ENCODE measurements at places on chromosomes 16 and 17.

GRCh38 chr16:75780669-75781068, 54.4 kb upstream of the CPHXL start:
- DNase-seq: no peak

DNA sequence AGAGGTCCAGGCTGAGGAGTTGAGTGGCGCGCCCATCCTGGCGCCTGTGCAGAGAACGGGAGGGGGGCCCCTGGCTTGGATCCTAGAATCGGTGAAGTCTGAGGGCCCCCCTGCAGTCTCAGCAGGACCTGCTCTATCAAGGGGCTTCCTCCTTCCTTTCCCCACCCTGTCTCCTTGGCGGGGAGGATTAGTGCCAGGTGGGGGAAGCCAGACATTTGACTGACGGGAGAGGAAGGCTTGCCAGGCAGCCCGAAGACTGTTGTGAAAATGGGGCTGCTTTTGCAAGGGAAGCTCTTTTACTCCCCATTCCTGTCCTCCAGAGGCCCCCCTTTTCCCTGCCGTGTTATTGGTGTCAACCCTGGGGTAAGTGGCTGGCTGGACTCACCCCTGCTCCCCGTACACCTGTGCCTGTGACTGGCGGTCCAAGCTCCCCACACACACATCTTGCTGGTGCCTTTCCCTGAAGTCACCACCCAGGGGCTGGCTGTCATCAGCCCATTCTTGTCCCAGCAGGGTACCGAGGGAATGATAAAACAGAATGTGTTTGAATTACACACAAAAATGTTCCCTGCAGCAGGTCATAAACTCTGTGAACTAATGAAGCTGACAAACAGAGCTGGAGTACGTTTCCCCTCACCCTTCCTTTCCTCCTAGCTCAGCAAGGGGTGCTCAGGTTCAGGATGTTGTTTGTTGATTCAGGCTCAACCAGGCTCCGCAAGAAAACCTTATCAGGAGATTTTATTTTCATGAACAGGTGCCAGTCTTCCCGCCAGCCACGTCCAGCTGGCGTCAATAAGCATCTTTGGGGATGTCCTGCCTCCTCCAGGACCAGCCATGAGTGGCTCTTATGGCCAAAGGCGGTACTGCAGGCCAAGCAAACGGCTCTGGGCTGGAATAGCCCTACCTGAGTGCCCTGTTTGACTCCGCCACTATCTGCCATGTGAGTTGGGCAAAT, 4.4 kb upstream of the ARMC7 start:
- DNase-seq: no peak

- DNase-seq: no peak
Measured at GRCh38 chr17:77802333-77802615, 156.2 kb upstream of the TNRC6C start.

- no peak for DNase-seq
Measured at GRCh38 chr16:75398333-75398732, 35.0 kb downstream of the CFDP1 start.

GRCh38 chr17:47204722-47205418, 4.3 kb upstream of the MYL4 start:
- DNase-seq: no peak

DNA sequence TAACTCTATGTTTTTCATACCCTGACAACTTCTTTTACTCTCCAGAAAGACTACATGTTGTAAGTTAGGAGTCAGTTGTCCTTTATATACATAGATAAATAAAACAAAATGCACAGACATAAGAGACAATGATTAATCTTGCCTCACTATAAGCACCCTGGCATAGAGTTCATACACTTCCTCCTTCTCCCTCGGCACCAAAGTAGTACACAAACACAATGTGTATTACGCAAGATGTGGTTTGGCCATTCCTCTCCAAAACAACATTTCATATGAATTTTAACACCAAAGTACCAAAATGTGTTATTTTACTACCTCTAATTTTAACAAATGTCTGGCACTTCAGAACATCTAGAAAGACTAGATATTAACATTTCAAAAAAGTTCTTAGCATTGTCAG, 17.2 kb upstream of the SLFN11 start:
- DNase-seq: no peak

- no peak for DNase-seq
Measured at GRCh38 chr16:74936902-74937560, 47.9 kb downstream of the WDR59 start.

DNA sequence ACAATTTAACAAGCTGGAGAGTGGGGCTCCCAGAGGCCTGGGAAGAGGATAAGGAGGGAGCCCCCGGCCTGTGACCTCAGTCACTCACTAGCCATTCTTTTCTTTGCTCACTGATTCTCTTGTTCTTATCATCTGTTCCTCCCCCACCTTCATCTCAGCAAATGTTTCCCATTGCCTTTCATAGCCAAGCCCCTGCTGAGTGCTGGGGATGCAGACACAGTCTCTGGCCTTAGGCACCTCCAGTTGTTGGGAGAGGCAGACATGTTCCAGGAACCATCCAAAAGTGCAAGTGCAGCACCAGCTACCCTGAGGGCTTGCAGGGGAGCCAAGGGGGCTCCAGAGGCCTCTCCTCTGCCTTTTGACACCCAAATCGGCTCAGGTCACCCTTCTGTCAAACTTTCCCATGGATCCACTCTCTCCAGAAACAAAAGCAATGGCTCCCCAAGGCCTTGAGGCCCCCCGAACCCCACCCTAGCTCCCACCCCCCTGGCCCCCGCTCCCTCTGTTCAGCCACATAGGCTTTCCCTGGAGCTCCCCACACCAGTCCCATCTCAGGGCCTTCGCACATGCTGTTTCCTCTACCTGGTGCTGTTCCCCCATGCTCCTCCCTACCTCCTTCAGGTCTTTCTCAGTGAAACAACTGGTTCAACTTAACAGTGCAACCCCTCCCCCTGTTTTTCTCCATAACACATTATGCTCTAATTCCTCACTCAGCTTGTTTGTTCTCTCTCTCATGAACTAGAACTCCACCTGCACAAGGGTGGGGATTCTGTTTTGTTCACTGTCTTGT, 14.9 kb upstream of the KCNJ12 start:
- no peak for DNase-seq

- DNase-seq: no peak
Measured at GRCh38 chr16:14098081-14098480, 27.0 kb downstream of the MRTFB start.

GRCh38 chr17:7711051-7711755, 6.2 kb downstream of the EFNB3 start:
- no peak for DNase-seq

DNA sequence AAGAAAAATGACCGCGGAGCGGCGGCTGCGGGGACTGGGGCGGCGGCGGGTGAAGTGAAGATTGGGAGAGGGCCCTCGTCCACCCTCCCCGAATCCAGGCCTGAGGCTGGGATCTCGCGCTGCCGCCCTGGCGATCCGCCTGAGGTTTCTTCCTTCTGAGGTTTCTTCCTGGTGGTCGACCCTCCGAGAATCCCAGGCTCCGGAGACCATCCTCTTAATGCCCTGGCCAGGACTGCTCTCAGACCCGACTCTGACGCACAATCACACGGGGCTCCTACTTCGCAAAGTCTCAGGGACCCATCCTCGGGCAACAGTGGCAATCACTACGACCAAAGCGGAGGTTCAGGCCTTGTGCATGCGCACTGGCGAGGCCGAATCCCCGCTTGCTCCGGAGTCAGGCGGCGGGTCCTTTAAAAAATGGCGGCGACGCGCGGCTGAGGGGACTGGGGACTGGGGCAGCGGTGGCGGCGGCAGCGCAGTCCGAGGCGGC, 18.0 kb upstream of the KCNJ18 start:
- DNase-seq: no peak

GRCh38 chr16:18943414-18943813, 17.2 kb upstream of the SMG1 start:
- DNase-seq: no peak

DNA sequence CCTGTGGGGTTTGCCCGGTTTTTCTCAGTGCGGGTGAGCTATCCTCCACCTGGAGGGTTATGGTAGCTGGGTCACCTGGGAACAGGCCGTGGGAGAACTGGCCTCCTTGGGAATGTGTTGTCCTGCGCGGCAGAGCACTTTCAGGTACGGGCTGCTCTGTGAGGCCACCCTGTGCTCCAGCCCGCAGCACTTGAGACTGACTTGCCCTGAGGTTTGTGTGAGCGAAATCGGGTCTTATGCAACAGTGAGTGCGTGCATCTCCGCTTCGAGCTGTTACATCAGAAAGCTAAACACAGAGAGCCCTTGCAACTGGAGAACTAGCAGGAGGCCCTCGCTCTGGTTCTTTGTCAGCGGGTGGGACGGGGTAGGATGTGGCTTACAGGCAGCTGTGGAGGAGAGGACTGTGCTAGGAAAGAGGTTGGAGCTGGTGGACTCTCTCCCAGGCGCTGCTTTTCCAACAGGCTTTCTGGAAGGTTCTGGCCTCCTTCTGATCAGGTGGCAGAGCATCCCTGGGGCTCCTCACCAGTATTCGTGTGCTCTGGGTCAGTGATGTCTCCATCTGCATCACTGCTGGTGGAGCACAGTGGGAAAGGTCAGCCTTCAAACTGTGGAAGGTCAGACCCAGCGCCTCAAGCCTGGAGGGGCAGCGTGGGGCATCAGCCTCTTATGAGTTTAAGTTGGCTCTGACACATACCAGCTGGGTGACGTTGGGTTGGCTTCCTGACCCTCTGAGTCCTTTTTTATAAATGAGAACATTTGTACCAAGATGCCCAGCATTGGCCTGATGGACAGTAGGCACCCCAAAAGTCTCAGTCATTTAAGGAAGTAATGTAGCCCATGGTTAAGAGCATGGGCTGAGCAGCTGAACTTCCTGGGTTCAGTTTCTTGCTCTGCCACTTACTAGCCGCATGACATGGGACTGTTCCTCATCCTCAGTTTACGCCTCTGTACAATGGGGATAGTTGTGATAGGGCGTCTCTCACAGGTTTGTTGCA, 76.3 kb downstream of the KSR1 start:
- DNase-seq: no peak

DNA sequence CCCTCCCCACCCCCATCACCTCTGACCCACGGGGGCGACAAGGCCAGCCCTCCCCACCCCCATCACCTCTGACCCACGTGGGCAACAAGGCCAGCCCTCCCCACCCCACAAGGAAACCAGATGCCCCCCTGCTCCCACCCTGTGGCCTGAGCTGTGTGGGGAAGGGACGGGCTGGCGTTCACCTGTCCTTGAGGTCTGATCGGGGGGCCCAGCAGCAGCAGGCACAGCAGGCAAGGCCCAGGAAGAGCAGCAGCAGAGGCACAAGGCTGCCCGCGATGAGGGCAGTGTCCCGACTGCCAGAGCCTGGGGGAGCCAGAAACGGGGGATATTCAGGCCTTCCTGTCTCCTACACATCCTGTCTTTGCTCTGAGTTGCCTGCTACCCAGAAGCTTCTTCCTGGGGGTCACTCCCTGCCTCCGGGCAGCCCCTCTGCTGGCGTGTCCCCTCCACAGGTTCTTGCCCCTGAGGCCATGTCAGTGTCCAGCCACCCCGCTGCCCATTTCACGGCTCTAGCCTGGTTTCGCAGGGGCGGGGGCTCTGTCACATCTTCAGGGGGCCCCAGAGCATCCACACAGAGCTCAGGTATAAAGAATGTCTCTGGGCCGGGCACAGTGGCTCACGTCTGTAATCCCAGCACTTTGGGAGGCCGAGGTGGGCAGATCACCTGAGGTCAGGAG, 6.8 kb downstream of the SCARF1 start:
- DNase-seq: no peak

DNA sequence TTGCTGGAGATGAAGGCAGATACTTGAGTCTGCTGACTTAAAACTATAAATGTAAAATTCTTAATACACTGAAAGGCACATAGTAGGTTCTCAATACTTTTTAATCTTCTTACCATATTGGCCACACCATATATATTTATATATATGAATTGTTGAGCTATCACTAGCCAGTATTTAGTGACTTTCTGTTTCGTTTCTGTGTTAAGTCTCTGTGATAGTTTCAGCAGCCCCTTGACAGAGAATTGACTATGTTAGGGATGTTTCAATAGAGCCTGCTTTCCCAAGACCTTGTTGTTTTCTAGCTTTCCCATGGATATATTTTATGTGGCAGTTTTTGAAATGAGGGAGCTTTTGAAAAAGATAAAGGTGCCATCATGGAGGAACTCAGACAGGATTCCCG, 206.5 kb upstream of the GOT2 start:
- no peak for DNase-seq

DNA sequence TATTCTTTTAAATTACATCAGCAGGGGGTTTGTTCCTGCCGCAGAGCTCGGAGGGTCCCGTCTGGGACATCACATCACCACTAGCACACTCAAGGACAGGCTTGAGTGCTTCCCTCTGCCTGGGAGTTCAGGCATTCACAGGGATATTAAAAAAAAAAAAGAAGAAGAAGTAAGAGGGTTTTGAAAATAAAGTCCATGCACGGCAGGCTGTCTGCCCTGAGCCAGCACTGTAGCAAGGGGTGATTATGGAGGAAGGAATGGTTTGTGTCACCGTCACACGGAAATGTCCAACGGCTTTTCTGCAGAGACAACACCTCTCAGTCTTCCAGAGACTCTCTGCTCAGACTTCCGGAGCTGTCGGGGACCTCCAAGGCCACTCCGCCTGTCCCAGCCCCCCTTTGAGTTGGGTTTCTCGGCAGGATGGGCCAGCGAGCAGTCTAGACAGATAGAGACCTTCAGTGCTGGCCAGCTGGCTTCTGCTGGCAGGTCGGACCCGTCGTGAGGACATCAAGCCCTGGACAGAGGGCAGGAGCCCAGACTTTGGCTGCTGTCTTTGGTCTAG, 33.6 kb downstream of the MEOX1 start:
- DNase-seq: no peak

DNA sequence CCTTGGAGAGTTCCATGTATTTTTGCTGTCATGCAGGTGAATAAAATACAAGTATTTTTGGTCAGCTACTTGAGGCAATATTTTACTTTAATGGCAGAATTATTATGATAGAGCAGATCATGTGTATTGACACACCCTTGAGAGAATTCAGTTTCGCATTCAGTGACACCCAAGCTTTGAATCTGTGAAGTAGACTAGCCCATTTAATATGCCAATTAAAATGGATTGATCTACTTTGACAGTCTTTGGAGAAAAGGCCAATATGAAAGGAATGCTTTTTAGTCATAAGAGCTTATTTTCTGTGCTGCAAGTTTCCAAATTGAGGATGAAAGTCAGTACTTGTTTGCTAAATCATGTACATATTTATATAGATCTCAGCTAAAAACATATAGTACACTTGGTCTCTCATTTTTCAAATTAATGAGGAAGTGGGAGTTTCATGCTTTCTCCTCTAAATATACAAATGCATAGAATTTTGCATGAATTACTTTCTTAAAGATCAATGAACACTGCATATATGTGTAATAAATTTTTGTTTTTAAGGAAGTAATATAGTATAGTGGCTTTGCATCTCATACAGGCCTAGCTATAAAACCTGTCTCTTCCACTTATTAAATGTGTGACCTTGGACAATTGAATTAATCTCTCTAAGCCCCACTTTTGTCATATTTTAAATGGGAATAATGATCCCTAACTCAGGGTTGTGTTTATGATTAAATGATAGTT, 161.5 kb downstream of the PHKB start:
- DNase-seq: no peak

All from stimulated activated CD4-positive, alpha-beta T cell treated with anti-CD3 and anti-CD28 coated beads, TNF-alpha, amount 100 ng/mL, for 4 hours (primary cell).